ENCODE measurements at places on chromosomes 3 and 15.

DNA sequence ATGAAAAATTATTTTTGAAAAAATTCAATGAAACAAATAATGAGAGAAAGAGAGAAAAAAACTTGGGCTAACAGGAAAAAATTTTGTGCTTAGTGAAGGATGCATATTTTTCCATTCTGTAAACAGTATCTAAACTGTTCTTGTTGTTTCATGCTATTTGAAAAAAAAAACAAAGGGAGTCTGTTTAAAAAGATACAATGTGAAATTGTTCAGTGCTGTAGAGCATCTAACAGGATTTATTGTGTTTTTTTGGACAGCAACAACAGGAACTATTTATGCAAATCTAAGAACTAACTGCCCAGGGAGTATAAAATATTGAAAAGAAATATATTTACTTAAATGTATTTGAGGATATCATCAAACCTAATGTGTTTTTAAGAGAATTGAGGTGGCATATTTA lies 55.1 kb downstream of the PEX5L start:
- no peak for DNase-seq

DNA sequence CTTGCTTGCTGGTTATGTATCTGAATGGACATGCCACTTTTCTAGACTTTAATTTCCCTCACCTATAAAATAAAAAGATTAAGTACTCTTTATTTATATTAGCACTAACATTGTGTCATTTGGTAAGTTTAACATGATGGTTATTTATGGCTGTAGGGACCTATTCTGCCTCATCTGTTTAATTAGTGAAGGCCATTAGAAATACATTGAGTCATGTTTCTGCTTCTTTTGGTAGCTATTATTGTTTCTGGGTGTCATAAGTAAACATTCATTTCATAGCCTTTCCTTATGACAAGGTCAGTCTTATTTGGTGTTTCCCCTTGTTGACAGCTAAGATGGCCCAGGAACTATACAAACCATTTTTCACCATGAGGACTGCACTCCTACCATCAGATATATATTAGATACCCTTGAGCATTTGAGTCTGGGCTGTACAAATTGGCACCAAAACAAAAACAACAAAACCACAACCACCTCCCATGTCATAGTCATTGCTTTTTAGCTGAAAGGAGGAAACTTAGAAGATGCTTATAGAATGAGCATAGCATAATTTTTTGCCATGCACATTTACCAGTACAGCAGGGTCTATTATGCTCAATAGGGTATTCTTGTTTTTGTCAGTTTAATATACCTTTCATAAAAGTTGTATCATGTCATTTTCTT lies 39.3 kb downstream of the SRP14 start:
- no peak for DNase-seq

- no peak for DNase-seq
Observed at GRCh38 chr3:144252896-144253295, 281.3 kb downstream of the DIPK2A start.

DNA sequence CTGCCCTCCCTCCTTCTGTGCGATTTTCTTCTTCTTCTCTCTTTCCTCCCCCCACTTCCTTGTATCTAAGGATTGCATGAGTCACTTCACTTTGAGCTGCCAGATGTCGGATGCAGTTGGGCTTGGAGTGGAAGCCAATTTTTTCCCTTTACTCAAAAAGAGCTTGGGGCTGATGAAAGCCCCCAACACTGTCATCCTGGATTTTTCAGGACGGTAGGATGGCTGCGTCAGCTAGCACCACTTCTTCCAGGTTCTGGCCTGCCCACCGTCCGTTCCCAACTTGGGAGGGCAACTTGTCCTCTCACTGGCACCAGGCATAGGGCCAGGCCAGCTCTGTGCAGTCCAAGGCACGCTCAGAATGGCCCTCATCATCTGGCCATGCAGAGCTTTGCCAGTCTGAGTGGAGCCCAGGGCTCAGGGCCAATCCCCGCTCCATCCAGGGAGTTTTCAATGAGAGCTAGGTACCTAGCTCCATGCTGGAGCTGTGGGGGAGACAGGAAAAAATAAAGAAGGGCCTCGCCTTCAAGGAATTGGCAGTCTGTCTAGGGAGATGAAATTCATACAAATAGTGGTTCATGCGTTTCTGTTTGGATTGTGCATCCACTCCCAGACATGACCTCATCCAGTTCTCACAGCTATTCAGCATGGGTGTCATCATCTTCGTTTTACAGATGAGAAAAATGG lies 47.7 kb upstream of the INSYN1 start:
- DNase-seq: no peak

- DNase-seq: no peak
Observed at GRCh38 chr15:48451736-48452135, 120.5 kb downstream of the DUT start.

DNA sequence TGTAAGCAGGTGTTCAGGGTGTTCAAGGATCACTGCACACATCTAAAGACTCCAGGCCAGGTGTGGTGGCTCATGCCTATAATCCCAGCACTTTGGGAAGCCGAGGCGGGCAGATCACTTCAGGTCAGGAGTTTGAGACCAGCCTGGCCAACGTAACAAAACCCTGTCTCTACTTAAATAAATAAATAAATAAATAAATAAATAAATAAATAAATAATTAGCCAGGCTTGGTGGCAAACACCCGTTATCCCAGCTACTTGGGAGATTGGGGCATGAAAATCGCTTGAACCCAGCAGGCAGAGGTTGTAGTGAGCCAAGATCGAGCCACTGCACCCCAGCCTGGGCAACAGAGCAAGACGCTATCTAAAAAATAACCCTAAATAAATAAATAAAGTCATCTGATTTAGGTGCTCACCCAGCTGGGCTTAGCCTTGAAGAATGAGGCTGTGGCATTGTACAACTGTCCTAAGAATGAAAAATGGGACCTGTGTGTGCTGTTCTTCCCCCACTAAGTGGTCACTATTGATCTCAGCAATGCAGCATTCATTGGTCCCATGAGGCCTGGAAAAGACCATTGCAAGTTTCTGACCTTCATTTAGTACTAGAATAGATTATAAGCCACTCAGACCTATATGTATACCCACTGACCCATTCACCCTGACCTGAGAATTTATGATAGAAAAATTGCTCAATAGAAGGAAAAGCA lies 82.8 kb upstream of the ABHD17C start:
- no peak for DNase-seq

DNA sequence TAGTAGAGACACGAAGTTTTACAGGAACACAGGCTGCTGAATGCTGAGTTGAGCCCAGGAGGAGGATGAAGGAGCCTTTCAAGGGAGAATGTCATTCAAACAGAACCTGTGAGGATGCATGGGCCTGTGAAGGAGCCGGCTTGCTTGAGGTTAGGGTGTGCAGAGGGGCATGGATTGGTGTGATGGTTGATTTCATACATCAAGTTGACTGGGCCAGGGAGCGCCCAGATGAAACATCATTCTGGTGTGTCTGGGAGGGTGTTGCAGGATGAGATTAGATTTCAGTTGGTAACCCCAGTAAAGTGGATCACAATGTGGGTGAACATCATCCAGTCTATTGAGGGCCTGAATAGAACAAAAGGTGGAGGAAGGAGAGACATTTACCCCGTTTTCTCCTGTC lies 243.6 kb downstream of the EDEM1 start:
- no peak for DNase-seq

DNA sequence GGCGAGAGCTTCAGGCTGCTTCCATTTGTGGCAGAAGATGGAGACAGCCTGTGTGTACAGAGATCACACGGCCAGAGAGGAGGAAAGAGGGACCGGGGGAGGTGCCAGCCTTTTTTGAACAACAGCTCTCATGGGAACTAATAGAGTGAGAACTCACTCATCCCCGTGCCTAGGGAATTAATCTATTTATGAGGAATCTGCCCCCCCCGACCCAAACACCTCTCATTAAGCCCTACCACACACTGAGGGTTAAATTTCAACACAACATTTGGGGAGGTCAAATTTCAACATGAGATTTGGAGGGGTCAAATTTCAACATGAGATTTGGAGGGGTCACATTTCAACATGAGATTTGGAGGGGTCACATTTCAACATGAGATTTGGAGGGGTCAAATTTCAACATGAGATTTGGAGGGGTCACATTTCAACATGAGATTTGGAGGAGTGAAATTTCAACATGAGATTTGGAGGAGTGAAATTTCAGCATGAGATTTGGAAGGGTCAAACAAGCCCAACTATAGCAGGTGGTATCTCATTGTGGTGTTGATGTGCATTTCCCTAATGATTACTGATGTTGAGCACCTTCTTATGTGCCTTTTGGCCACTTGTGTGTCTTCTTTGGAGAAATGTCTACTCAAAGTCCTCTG lies 20.6 kb upstream of the RFTN1 start:
- DNase-seq: no peak

GRCh38 chr3:102660653-102661052 lies 225.8 kb downstream of the ZPLD1 start:
- no peak for DNase-seq

GRCh38 chr15:86077070-86077469 lies 2.6 kb upstream of the AGBL1 start:
- no peak for DNase-seq

GRCh38 chr3:116034794-116035193 lies 410.5 kb downstream of the LSAMP start:
- no peak for DNase-seq

DNA sequence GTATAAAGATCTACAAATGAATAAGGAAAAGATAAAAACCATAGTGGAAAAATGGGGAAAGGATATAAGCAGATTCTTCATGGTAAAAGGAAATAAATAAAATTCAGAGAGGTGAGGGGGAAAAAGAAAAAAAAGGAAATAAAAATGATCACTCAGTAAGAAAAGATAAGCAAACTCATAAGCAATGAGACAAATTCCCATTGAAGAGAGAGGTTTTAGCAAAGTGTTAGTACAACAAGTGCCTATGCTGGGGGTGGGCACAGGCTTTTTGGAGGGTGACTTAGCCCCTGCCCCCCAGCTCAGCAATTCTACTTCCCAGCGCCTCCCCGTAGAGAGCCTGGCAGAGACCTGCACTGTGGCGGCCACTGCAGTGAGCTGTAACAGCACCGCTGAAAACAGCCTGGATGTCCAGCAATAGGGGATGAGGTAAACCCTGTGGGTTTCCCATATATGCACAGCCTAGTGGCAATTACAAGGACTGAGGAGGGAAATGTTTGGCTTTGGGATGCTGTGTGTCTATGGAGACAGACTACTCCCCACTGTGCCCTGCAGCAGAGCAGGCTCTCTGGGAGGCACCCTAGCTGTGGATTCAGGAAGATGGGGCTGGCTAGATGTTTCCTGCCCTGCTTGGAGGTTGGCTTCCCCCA lies 23.7 kb upstream of the SFMBT1 start:
- no peak for DNase-seq

DNA sequence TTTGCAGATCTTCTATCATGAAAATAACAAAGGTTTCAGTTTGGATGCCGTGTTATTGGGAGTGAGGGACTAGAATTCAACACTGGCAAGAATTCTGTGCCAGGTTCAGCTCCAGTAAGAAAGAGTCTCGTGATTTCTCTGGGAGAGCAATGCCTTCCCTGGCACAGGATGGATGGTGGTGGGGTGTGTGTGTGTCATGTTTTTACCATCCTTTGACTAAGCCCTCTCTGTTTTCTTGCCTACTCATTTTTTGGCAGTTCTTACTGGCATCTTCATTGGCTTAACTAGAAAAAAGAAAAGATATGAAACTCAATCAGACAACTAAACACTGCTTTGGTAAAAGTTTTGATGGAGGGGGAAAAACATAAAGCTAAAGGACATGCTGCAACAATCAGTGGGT lies 86.6 kb downstream of the FMN1 start:
- no peak for DNase-seq

GRCh38 chr3:98786364-98787006 lies 23.3 kb downstream of the ST3GAL6 start:
- no peak for DNase-seq

GRCh38 chr3:9123840-9124239 lies 125.6 kb downstream of the SRGAP3 start:
- no peak for DNase-seq

DNA sequence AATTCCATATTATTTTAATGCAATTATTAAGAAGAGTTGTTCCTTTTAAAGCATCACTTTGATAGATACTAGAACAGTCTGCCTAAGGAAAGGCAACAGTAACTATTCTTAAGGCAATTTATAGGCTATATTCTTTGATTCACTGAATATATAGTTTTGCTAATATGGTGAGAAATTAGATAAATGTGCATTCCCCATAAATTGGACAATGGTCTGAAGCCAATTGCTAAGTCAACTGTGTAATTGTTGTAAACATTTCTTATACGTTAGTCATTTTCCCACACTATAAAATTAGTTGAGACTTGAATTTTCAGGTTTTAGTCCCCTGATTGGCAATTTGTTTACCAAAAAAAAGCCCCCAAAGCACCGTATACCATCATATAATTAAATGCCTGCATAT lies 263.0 kb upstream of the NECTIN3 start:
- no peak for DNase-seq

GRCh38 chr15:78360958-78361718 lies 21.0 kb downstream of the CRABP1 start:
- no peak for DNase-seq

DNA sequence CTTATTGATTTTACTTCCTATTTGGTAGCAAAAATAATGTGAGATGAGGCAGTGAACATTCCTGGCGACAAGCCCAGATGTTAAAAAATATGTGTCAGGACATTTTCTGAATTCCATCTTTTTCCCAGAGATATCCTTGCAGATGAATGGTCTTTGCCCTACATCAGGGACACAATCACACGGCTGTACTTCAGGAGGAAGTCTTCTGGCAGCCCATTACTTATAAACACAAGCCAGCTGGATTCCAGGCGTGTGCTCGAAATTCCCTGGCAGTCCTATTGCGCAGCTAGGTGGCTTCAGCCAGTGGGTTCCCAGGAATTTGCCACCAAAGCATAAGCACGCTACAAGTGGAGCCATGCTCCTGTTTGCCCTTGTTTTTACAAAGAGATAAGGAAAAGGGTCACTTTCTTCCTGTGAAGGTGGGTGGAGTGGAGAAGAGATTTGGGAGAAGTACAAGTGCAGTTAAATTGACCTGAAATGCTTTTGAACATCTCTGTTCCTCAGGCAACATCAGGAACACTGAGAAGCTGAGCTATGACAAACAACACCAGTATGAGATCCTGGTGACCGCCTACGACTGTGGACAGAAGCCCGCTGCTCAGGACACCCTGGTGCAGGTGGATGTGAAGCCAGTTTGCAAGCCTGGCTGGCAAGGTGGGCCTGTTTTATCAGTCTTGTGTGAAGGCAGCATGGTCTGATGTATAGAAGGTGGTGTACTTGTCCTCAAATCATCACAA lies 257.1 kb upstream of the TRIM42 start:
- DNase-seq: no peak

DNA sequence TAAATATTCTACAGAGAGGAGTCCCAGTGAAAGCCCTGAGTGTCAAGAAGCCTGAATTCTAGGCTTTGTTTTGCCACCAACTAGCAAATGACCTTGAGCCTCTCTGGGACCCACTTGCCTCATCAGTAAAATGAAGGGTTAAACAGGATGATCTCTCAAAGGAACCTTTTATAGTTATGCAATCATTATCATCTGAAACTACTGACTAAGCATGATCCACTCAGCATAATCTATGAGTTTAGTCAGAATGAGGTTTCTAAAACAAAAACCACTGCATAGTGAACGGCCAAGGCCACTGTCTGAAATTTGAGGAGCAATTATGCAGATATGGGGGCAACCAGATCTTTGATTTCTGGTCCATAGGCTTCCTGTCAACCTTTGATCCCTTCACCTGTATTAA lies 319.0 kb downstream of the MECOM start:
- no peak for DNase-seq
